ENCODE measurements at places on chromosomes 7 and 10.

DNA sequence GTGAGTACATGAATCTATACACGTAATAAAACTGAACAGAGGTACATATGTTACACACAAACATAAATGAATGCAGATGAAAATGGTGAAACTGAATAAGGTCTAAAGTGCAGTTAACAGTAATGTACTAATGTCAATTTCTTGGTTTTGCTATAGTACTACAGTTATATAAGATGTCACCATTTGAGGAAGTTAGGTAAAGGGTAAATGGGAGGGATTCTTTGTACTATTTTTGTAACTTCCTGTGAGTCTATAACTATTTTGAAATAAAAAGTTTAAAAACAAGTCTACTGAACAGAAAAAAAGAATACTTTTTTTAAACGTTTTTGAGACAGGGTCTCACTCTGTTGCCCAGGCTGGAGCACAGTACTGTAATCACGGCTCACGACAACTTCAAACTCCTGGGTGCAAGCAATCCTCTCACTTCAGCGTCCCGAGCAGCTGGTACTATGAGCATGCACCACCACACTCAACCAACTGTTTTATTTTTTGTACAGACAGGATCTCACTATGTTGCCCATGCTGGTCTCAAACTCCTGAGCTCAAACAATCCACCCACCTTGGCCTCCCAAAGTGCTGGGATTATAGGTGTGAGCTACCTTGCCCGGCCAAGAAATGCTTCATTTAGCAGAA, 71.5 kb downstream of the WAPL start:
- no peak for DNase-seq

DNA sequence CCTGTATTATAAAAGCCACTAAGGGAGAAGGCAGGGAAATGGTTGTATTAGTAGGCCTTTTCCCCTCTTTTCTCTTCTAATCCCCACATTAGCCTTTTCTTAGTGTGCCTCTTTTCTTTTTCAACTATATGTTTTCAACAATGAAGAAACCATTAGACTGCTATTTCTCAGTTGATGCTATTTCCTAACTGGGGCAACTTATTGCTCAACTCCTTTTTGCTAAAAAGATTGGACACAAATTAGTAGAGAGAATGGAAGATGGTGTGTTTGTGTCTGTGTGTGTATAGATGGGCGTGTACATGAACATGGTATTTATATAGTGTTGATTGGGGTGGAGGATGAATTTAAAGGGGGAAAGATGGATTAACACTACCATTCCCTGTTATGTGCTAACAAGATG, 28.4 kb downstream of the TBC1D12 start:
- peak; percentile 36 for DNase-seq

- no peak for DNase-seq
Observed at GRCh38 chr7:15607529-15608210, 45.9 kb upstream of the AGMO start.

DNA sequence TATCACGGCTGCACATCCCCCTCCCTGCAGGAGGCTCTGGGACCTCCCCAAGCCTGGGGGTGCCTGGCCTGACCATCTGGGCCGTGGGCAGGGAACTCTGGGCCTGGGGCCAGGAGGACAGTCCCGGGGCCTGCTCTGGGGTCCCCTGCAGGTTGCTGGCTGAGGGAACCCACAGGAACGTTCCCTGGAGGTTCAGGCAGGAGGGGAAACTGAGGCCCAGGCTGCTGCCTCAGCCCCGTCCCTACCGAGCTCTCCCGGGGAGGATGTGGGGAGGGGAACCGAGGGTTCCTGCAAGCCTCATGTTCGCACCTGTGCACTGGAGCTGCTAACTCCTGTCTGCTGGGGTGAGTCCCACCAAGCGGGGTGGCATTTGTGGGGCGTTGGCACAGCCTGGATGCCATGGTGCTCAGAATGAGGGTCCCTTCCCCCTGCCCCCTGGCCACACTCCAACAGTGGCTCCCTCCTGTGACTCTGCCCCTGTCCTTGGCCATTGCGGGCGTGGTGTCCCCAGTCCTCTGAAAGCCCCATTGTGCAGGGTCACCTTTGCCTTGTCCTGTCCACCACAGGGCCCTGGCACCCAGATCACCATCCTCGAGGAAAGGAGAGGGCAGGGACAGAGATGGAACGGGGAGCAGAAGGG, 9.4 kb downstream of the ELFN1 start:
- DNase-seq: no peak

DNA sequence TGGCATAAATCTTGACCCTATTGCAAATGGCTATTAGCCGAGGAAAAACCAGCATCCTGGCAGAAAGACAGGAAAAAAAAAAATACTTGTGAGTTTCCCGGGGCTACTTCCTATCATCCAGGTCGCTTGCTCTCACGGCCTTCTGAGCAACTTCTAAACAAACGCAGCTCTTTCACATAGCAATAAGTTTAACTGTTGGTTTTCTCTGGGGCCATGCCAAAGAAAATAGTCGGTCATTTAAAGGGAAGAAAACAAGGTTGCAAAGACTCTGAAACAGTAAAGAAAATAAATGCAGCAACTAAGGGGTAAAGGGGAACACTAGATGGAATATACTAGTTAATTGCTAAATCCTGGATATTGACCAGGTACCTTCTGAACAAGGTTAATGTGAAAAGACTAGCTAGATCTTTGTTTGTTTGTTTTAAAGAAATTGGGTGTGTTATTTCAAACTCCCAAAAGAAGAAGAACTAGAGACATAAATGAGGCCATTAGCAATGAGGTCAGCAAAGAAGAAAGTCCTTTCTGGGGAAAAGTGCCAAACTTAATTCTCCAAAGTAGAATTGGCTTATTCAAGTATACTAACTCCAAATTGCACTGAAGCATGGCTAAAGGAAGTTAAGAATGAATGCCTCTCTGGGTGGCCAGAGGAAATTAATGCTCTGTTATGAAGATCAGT, 54.2 kb downstream of the SLC39A12 start:
- DNase-seq: peak; percentile 76

- no peak for DNase-seq
Observed at GRCh38 chr7:98105942-98106544, 619 bp upstream of the LMTK2 start.

DNA sequence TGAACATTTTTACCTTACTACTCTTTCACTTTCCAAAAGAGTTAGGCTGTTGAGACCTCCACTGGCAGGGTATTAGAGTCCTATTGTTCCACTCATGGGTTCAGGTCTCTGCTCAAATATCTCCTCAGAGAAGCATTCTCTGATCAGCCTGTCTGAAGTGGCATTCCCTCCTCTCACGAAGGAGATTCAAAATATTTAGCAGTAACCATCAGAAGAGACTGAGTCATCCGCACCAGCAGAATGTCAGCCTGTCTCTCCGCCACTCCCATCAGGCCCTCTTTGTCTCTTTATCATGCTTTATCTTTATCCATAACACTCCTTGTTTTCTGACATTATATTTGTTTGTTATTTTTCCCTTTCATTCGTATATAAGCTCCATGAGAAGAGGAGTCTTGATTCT, 79.1 kb downstream of the AASS start:
- DNase-seq: no peak

DNA sequence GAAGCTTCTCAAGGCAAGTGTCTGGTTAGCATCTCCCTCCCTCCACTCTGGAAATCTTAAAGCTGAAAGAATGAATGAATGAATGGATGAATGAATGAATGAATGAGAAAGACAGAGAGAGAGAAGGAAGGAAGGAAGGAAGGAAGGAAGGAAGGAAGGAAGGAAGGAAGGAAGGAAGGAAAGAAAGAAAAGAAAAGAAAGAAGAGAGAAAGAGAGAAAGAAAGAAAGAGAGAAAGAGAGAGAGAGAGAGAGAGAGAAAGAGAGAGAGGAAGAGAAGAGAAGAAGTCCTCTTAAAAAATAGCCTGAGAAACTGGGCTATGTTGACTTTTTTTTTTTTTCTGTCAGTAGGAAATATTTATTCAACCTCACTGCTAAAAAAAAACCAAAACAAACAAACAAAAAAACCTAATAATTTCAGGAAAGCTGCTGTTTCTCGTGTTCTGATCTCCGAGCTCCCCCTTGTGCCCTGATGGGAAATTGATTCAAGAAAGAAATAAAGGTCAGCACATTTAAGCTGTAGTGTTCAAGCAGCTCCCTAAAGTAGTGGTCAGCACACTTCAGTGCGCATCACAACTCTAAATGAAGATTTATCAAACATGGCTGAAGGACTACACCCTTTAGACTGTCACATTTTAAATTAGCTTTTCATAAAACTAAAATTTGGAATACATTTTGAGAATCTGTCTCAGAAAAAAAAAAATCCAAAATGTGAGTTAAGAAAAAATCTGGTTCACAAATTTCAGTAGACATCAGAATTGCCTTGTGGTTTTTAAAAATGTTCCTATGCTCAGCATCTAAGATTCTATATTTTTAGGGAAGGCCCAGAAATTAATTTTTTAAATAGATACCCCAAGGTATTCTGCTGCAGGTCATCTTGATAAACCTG, 154.3 kb downstream of the ELAPOR2 start:
- DNase-seq: peak; percentile 43

GRCh38 chr10:113093188-113094113, 143.4 kb downstream of the TCF7L2 start:
- DNase-seq: peak; percentile 39

DNA sequence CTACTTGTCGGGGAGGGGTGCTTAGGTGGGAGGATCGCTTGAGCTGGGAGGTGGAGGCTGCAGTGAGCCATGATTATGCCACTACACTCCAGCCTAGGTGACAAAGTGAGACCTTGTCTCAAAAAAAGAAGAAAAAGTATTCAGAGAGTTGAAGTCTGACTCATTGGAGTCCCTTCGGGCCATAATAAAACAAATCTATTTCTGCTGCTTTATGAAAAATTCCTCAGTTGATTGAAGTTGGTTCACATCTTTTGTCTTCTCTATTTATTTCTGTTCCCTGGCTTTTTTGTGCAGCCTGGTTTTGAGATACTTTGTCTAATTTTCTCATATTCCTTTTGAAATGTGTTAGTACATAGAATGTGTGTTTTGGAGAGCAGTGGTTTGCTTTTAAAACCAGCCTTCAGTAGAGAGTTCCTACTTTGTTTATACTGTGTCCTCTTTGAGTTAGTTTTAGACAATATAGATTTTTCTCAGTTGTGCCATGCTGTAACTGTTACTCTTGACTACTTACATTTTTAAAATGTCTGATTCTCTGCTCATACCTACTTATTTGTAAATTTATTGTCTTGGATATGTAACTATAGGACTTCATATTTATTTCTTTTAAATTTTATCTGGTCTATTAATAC, 36.7 kb downstream of the LUC7L2 start:
- DNase-seq: no peak

DNA sequence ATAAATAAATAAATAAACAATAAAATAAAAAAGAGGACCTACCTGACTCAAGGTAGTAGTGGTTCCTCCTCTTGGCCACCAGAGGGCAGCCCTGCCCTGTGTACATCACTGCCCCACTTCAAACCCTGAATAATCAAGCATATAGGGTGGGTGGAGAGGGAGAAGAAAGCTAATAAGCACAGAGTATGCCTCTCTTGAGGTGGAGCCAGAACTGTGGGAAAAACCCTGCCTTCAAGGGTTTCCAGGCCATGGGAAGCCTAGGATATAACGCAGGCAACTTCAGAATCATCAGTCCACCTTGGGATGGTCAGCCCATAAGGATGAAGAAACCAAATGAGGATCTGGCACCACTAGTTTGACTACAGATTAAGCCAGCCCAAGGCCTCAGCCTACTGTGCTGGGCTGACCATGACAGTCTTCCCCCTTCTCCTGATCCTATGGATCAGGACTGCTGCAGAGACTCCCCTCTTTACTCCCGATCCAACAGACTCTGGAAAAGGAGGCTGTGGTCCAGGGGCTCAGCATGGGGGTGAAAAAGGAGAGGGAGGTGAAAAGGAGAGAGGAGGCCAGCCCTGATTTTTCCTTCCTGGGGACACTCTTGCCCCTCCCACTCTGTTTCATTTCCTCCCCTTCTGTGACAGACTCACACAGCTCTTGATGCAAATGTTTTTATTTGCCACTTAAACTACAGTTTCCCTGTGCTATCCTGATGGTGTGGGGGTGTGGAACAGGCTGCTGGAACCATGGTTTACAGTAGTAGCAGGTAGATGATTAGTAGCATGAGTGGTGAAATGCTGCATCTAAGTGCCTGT, 10.1 kb downstream of the AVPI1 start:
- DNase-seq: peak; percentile 69

GRCh38 chr10:22816298-22816653, 101.9 kb upstream of the PIP4K2A start:
- peak; percentile 88 for DNase-seq

- DNase-seq: no peak
Observed at GRCh38 chr10:103620352-103620740, 126.8 kb downstream of the NEURL1 start.

DNA sequence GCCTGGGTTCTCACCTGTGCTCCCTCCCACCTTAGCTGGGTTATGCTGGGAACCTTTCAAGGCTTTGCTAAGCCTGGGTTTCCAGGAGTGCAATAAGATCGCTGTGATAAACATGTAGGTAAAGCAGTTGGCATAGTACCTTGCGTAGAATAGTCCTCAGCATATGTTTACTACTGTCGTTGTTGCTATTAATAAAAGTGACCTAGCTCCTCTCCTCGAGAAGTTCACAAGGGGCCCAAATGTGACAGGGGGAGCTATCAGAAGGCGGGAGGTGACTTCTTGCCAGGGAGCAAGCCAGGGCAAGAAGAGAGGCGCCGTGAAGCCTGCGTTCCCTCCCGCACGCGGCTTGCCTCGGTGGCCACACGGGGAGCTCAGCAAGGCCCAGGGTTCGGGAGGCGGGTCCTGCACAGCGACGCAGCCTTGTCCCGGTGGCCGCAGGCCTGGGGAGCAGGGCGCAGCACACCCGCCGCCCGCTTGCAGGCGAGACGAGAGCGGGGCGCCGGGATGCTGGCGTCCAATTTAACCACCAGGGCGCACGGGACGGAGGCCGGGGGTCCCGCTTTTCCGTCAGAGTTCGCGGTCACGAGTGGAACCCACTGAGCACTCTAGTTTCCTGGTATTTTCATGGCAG, 106.2 kb downstream of the SNX10 start:
- DNase-seq: no peak

DNA sequence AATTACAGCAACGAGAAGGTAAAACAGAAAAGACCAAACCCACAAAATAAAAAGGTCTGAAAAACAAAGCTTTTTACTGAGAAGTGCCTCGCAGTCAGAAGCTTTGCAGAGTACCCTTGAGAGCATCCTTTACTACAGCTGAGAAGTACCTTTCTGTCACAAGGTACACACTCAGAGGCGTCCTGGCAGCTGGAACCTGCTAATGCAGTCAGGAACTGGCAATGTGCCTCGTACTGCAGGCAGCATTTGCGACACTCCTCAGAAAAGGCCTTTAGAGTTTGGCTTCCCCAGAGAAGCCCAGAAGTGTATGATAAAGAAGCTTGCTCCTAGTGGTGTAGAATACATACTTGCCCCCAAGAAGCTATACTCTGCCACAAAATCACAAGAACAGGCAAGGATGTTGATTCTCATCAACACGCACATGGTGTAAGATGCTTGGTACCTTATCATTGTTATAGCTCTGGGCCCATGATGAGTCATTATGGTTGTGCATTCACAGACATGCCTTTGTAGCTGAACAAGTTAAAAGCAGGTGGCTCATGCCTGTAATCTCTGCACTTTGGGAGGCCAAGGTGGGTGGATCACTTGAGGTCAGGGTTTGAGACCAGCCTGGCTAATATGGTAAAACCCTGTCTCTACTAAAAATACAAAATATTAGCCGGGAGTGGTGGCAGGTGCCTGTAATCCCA, 2.0 kb upstream of the GTPBP4 start:
- peak; percentile 62 for DNase-seq

Data from fibroblast of the aortic adventitia (primary cell).